Activated naive CD4-positive, alpha-beta T cell treated with Interleukin-2 at 50 U/mL for 16 hours (primary cell): ENCODE measurements at places on chromosomes 4 and X.

- DNase-seq: no peak
Observed at GRCh38 chr4:122776916-122777315, 44.4 kb downstream of the BBS12 start.

DNA sequence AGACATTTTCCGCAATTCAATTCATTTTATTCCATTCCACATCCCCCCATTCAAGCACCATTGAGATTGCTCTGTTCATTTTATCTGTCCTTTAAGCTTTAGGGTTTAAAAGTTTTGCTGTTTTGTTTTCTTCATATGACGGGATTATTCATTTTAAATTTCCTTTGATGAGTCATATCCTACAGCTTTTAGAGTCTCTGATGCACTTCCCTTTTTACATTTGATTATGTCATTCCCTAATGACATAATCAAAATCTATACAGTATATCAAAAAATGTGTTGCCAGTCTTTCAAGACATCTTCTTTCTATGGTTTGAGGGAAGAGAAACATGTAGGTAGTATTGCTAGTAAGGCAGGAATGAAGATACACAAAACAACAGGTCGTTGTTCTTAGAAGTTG is 456.3 kb downstream of the PDGFC start:
- DNase-seq: no peak

DNA sequence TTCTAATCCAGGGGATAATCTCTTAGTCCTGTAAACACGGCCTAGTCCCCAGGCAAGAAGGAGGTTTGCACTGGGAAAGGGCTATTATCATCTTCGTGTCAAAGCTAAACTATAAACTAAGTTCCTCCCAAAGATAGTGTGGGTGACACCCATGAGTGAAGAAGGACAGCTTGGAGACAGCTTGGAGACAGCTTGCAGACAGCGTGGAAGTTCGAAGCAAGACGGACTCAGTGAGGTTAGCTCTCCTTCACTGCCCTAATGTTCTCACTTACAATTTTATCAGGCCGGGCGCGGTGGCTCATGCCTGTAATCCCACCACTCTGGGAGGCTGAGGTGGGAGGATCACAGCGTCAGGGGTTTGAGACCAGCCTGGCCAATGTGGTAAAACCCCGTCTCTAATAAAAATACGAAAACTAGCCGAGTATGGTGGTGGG is 19.2 kb upstream of the PLCXD1 start:
- DNase-seq: no peak

- no peak for DNase-seq
Observed at GRCh38 chr4:85741921-85742591, 267.1 kb downstream of the ARHGAP24 start.

DNA sequence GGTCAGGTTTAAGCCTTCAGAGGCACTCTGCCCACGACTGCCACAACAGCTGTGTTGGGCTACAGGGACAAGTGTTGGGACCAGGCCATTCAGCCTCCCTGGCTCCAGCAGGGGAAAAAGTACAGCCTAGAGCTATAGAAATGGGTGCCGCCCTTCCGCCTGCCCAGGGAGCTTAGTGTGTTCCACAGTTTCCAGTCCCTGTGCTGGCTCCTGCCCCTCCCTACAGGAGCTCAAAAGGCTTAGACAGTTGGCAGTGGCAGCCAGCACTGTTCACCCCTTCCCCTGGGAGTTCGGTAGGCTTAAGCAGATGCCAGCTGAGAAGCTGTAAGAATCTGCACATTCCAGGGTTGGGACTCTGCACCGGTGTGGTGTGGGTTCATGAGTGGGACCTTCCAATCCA is 408.2 kb upstream of the INTU start:
- DNase-seq: no peak

DNA sequence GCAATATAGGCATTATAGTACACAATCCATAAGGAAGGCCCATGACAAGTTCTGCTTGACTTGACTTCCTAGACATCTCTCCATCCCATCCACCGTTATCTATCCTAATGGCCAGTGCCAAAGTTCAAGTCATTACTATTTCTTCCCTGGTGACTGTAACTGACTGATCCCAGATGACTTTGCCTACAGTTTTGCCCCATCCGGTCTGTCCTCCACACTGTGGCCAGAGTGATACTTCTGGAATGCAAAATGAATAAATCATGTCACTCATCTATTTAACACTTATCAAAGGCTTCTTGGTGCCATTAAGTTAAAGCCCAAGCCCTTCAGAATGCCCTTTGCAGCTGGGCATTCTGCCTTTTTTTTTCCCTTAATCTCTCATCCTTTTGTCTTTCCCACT is 130.8 kb downstream of the PPARGC1A start:
- no peak for DNase-seq

GRCh38 chr4:166198041-166198440 is 325.0 kb downstream of the TLL1 start:
- DNase-seq: no peak

DNA sequence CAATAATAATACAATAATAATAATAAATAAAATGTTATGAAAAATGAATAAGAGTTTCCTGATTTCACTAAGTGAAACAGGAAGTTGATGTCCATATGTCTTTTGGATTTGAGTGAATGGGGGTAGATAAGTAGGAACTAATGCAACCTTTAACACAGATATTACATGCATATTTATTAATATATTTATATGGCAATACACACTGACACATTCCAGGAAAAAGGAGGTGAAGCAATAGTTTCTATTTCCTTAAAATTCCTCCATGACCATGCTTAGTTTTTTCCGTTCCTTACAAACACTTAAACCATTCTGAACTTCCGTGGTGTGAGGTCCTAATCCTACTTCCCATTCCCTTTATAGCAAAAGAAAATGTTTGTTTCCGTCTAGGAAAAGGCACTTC is 48.3 kb downstream of the ATXN3L start:
- DNase-seq: no peak

DNA sequence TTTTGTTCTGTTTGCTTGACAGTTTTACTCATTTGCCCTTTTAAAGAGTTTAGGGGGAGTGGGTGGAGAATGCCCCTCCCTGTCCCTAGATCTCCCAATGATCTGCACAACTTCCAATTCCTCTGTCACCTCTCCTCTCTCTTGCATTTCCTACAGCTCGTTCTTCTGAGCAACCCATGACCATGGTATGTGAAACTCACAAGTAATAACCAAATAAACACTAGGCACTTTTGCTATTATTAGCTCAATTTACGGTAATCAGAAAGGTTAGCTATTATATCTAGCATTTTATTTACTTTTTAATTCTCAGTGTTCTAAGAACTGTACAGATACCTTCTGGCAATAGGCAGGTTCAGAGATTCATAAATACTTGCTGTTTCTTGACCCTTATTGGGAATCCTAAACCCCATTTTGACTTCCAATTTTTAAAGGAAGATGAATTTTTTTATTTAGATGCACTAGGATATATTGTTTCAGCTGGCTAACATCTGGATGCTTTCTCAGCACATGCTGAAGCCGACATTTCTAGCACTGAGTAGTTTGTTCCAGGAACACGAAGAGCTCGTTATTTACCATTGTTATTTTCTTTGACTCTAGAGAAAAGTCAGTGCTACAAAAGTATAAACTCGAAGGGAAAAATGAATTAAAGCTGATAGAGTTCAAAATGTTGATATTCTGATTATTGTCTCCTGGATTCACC is 194.7 kb upstream of the TLL1 start:
- no peak for DNase-seq

GRCh38 chr4:186934841-186935443 is 211.3 kb upstream of the FAT1 start:
- no peak for DNase-seq

DNA sequence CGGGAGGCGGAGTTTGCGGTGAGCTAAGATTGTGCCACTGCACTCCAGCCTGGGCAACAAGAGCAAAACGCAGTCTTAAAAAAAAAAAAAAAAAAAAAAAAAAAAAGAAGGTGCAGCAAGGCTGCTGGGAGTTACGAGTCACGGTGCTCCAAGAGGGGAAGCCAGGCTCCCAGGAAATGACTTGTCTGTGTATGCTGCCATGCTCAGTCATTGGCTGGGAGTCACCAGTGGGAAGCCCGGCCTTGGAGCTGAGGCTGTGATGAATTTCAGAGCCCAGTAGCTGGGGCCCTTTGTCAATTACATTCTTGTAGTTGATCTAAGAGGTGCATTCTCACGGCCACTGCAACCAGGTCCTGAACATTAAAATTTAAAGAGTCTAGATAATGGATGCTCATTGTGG is 1105.1 kb upstream of the TENM3 start:
- no peak for DNase-seq

DNA sequence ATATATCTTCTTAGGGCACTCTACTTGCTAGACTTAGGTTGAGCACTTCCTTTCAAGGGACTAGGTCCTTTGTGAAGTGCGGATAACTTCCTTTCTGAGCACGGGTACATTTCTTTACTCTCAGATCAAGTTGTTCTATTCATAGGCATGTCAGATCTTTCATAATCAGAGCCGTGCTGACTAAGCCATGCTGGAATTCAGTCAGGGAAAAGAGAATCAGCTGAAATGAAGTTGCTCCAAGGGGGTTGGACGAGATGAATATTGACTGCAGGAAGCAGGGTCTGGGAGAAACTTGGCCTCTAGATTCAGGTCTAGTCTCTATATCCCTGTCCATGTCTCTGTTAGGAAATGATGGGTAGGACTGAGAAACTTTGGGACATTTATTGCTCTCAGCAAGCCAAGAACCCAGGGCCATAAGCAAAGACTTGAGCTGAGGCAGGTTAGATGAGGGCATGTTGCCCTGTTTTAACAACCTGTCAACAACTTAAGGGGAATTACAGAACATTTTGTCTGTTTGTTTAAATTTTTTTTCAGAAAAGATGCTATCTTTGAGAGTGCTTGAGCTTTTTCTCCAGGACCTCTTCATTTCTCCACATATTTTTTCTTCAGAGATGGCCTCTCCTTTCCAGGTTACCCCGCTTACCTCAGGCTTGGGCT is 28.3 kb downstream of the AREG start:
- no peak for DNase-seq

DNA sequence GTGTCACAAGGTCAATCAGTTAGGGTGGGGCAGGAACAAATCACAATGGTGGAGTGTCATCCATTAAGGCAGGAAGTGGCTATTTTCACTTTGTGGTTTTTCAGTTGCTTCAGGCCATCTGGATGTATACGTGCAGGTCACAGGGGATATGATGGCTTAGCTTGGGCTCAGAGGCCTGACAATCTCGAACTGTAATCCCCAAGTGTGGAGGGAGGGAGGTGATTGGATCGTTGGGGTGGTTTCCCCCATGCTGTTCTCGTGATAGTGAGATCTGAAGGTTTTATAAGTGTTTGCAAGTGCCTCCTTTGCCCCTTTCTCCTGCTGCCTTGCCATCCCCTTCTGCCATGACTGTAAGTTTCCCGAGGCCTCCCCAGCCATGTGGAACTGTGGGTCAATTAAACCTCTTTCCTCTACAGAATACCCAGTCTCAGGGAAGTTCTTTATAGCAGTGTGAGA is 36.7 kb upstream of the STS start:
- no peak for DNase-seq

- no peak for DNase-seq
Observed at GRCh38 chr4:169309326-169309967, 38.7 kb upstream of the SH3RF1 start.

GRCh38 chr4:94412658-94413038 is 39.1 kb upstream of the PDLIM5 start:
- no peak for DNase-seq

GRCh38 chr4:123776267-123776666 is 379.7 kb downstream of the SPRY1 start:
- DNase-seq: no peak

GRCh38 chr4:20883231-20883630 is 183.0 kb downstream of the PACRGL start:
- DNase-seq: no peak

DNA sequence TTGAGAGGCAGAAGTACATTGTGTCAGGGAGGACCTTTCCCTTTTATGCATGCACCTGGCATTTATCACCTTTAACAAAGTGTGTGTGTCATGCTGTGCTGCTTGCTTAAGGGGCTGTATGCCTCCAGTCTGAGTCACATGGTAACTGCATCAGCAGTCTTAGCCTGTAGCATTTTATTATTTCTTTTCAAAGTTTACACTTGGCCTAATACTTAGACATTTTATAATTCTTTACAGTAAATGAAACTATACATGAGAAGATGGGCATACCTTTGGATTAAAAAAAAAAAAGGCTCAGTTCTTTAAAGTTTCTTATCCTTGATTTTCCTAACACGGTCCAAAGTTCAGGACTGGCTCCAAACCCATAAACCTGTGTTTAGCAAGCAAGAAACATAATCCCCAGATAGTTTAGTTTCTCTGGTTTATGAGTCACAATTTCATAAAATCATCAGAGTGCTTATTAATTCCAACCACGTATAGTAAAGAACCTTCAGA is 14.6 kb downstream of the NPNT start:
- no peak for DNase-seq

GRCh38 chr4:172035562-172035961 is 222.4 kb downstream of the GALNTL6 start:
- no peak for DNase-seq
